Forelimb muscle (tissue), 1 donor: ENCODE measurements at places on chromosomes 11 and 22.

GRCh38 chr22:39264349-39265038 is 19.7 kb upstream of the PDGFB start:
- no peak for DNase-seq

DNA sequence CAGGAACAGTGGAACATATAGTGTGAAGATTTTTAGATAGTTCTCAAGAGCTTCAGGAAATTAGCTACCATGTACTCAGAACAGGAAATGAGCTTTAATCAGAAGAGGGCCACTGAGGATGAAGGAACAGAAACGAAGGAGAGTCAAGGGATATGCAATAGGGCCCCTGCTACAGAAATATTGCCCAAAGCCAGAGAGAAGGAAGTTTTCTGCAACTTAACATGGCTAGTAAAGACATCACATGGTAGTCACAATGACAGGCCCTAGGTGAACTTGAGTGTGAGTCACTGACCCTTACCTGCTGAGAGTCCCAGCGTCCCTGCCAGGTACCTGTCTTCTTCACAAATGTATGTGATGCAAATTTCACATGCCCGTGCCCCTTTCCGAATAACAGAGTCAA is 25.2 kb upstream of the CARD16 start:
- DNase-seq = no peak

- DNase-seq = no peak
These were observed 583.7 kb downstream of the BRD1 start for GRCh38 chr22:49243965-49244364.

GRCh38 chr11:66492161-66492865 is 12.1 kb downstream of the DPP3 start:
- no peak for DNase-seq

GRCh38 chr22:19708321-19709011 is 5.8 kb upstream of the SEPTIN5 start:
- no peak for DNase-seq

DNA sequence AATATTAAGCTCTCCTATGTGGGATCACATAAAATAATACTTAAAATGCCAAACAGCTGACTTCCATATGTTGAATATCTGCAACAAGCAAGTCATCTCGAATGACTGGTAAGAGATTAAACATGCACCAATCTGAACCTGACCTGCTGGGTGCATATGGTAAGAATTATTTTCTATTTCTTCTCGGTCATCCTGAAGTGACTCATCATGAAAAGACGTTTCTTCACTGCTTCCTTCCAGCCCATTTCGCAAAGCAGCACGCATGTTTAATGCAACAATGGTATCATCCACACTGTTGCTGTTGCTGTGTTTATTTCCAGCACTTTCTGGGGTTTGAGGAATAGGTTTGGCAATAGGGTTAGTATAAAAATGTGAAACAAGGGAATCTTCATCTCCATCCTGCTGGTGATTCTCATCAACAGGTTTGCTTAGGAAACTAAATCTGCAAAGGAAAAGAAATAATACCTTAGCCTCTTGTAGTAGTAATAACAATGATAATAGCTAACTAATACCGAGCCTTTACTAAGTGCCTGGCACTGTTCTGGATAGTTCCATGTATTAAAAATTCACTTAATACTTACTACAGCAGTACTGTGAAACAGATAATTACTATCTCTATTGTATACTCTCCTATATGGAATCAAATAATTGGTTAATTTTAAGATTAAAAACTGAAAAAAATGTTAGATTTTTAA is 52.0 kb upstream of the CHRNA10 start:
- DNase-seq = no peak

GRCh38 chr22:19041704-19042074 is 80.5 kb downstream of the DGCR2 start:
- DNase-seq = no peak

GRCh38 chr11:103978616-103979595 is 57.5 kb upstream of the DDI1 start:
- no peak for DNase-seq

DNA sequence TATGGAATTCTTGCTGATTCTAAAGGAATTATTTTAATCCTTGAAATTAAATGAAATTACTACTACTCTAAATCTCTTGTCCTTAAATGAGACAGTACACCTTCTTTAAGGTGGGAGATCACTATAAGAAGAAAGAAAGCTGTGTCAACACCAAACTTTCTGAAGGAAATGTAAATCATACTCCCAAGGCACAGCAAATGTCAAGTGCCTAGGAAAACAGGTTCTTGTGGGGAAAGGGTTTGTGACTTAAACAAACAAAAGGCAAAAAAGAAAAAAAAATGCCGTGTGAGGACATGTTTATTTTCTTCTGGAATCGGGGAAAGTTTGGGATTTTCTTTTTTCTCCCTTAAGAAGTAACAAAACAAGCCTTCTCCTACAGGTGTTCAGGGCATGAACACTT is 745.1 kb downstream of the DLG2 start:
- no peak for DNase-seq

DNA sequence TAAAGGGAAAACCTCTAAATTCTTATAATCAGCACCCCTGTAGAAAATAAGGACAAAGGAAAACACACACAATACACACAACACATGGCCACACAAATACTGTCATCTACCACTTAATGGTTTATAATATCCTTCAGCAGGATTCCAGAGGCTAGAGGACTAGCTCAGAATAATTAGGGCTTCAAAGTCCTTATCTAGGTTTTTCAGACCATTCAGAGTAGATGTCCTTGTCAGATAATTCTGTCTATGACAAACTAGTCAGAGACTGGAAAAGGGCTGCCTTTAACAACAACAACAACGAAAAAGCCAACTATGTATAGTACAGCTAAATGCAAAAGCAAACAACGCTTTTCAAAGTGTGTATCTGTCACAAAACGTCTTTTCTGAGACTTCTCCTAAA is 456.5 kb upstream of the CNTN5 start:
- no peak for DNase-seq

- no peak for DNase-seq
These were observed 27.0 kb upstream of the MPPED1 start for GRCh38 chr22:43384863-43385262.

DNA sequence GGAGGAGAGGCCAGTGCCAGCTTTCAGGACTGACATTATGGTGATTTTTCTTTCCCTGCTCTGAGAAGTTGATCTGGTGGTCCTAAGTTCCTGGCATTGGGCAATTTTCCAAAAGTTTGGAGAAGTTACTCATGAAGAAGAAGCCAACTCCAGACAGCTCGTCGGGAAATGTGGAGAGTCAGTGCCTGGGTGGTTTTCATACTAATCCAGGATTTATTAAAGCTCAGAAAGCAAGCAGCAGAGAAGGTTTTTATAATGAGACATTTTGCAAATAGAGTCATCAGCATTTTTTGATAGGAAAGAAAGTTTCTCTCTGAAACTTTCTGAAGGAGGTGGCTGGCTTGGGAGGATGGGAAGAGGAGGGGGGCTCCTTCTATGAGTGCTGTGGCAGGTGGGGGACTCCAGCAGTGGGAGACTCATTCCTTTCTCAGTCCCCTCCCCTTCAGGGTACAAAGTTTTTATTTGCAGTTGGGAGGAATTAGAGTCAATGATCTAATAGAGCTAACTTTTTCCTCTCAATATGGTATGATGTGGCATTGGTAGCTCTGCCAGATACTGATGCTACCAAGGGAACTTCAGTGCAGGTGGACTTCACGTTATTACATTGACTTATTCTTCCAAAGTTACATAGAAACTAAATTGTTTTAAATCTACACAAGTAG is 55.4 kb downstream of the LIF start:
- no peak for DNase-seq

DNA sequence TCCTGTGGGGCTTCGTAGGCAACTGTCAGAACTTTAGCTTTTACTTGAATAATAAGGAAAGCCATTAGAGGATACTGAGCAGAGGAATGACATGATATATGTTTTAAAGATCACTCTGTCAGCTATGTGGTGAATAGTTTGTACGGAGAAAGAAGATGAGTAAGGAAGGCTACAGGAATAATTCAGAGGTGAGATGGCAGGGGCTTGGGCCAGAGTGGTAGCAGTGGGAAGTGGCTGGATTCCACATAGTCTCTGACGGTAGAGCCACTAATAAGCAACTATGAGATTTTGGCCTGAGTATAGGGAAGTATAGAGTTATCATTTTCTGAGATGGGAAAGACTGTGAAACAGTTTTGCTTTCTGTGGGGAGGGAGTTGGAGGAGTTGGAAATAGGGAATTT is 93.9 kb upstream of the MTMR2 start:
- no peak for DNase-seq

DNA sequence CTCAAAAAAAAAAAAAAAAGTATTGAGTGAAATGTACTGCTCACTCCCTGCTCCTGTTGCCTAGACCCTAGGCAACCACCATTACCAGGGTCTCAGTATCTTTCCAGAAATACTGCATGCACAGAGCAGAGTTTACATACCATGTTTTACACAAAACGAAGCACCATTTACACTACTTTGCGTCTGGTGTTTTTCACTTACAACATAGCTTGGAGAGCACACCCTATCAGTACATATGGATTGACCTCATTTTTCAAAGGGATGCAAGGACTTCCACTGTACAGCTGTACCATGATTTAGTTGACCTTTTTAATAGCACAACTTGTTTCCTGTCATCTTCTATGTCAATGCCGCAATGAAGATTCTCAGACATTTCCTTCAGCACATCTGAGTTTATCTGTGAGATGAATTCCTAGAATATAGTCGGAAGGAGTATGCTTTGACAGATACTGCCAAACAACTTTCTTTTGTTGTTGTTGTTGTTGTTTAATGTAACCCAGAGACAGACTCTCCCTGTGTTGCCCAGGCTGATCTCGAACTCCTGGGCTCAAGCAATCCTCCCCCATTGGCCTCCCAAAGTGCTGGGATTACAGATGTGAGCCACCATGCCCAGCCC is 6.1 kb downstream of the MYH9 start:
- DNase-seq = no peak
